ENCODE measurements at places on chromosomes 16 and 17. TPM values are rescaled to one million over a fixed set of nuclear protein-coding genes. Genes with fewer than 3 reads are reported as not detected.

KRT12 gene
- total RNA-seq, result not detected

VMP1 gene
- total RNA-seq, result 104 TPM

- DNase-seq, result no peak
Measured at GRCh38 chr17:50787106-50787505, 19.8 kb upstream of the ANKRD40CL start.

CNTNAP4 gene
- not detected for total RNA-seq

DNA sequence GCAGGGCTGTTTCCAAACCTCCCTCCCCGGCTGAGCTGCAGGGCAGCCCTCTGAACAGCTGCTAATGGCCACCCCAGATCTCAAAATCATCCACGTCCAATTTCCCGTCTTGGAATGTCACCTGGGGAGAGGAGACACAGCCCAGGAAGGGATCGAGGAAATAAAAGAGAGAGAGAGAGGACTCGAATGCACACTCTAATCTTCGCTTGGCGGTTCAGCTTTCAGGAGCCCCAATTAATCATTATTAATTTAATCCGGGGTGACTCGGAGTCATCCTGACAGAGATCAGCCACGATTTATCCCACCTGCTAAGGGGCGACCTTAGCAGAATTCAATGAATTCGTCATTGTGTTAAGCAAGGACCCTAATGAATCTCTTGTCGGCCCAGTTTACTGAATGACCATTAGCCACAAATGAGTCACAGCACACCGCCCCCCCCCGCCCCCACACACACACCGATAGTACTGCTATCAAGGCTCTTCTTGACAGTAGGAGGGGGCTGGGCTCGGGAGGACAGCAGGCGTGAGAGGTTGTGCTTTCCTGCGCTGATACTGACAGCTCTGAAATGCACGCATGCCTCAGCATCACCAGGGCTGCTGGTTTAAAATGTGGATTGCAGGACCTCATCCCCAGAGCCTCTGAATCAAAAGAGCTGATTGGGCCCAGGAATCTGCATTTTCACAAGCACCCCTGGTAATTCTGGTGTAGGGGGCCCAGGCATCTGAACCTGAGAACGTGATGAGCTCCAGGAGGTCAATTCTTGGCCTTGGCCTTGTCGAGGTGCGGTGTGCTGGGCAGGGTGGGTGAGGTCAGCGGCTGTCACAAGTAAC lies 190.0 kb upstream of the CIBAR2 start:
- no peak for DNase-seq

DNA sequence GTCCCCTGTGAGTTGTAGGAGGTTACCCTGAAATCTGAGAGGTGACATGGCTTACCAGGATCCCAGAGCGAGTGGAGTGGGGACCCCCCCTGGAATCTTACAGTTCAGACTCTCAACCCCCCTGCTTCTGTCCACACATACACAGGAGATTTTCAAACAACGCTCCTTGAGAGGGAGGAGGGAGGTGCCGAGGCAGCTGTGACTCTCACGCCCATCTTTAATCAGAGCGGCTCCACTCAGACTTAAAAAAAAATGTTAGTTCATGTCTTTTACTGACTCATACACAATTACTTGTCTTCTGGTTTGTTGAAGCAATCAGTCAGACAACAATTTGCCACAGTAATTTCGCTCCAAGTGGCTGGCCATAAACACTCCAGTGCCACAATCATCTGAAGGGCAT lies 15.4 kb upstream of the TMEM220 start:
- no peak for DNase-seq

GRCh38 chr17:39981766-39982375 lies 1.3 kb downstream of the PSMD3 start:
- no peak for DNase-seq

PRDM7 gene
- not detected for total RNA-seq

BCO1 gene
- total RNA-seq, result not detected

DNA sequence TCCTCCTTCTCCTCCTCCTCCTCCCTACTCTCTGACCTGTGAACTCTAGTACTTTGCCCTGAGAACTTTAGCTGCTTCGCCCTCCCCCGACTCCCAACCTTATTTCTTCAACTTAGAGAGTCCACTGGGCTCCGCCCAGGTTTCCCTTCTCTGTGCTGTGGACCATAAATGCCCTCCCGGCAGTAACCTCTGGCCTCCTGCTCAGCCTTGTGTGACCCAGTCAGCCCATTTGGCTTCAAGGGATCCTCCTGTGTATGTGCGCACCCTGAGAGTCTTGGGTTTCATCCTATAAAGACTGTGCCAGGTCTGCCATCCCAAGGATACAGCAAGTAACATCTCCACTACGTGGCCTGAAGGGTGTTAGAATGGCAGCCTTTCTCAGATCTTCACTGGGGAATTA lies 275.6 kb upstream of the C16orf82 start:
- DNase-seq, result no peak

GRCh38 chr16:88772871-88773811 lies 11.9 kb downstream of the PIEZO1 start:
- no peak for DNase-seq

GSG1L gene
- total RNA-seq, result not detected

- no peak for DNase-seq
Measured at GRCh38 chr16:14501331-14502255, 128.5 kb downstream of the PARN start.

CDH13 gene
- not detected for total RNA-seq

GRCh38 chr17:38871247-38872015 lies 1.6 kb downstream of the LASP1 start:
- peak; percentile 63 for DNase-seq

GRCh38 chr16:20774703-20775362 lies 11.0 kb downstream of the ACSM3 start:
- DNase-seq, result peak; percentile 26

LRRC37A2 gene
- total RNA-seq, result 10.5 TPM

KRT33A gene
- total RNA-seq, result not detected

DNA sequence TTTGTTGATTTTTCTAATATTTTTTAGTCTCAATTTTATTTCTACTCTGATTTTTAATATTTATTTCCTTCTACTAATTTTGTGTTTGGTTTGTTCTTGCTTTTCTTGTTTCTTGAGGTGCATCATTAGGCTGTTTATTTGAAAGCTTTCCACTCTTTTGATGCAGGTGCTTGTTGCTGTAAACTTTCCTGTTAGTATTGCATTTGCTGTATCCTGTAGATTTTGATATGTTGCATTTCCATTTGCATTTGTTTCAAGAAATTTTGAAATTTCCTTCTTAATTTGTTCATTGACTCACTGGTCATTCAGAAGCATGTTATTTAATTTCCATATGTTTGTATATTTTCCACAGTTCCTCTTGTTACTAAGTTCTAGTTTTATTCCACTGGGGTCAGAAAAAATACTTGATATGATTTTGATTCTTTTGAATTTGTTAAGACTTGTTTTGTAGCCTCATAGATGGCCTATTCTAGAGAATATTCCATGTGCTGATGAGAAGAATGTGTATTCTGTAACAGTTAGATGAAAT lies 43.1 kb upstream of the NACA2 start:
- no peak for DNase-seq

DNA sequence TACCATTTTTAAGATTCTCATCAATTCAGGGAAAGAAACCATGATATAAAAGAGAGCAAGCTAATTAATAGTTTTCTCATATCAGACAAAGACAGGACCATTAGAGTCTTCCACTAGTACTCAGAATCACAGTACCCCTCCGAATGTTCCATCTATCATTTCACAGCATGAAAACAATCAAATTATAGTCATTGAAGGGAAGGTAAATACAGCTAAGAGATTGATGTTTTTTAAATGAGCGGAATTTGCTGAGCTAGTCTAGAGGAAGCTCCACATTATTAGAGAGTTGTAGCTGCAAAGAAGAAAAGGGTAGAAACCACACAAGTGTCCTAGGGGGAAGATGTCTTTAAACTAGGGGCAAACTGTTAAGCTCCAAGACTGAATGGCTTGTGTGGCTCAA lies 808.9 kb downstream of the CDH11 start:
- no peak for DNase-seq

GRCh38 chr16:86499440-86499786 lies 10.9 kb upstream of the FOXF1 start:
- no peak for DNase-seq

IRX3 gene
- total RNA-seq, result 0.35 TPM

GRCh38 chr17:40901981-40902474 lies 17.0 kb upstream of the KRT20 start:
- DNase-seq, result no peak

- peak; percentile 47 for DNase-seq
Measured at GRCh38 chr17:42548070-42548837, 4.5 kb upstream of the HSD17B1 start.

CBLN1 gene
- not detected for total RNA-seq

DNA sequence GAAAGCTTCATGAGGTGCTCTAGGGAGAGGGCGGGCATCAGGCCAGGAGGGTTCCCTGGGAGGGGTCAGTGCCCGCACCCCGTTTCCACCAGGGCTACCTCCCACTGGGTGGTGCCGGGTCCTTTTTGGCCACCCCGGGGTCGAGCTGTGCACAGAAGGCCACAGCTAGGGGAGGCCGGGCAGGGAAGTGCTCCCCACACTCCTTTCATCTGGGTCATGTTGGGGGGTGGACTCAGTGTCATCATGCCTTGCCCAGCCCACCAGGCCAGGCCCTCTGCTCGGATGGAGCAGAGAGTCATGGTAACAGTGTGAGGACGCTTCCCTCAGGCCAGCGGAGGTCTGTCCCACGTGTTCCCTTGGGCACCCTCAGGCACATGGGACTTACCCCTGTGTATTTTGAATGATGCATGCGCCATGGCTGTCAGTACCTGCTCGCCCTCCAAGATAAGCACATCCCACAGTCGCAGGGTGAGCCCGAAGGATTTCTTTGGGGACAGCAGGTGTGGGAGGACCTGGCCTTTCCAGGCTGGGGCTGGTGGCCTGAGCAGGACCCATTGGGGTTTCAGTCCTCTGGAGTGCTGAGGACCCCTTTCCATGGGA lies 46.4 kb downstream of the TNFRSF13B start:
- no peak for DNase-seq

- no peak for DNase-seq
Measured at GRCh38 chr16:76926595-76926994, 264.4 kb upstream of the MON1B start.

GRCh38 chr16:89921702-89922476 lies 1.3 kb upstream of the TUBB3 start:
- DNase-seq, result no peak

SLFN12L gene
- total RNA-seq, result 98.4 TPM

MYH8 gene
- not detected for total RNA-seq

- no peak for DNase-seq
Measured at GRCh38 chr16:814974-815373, 14.4 kb upstream of the GNG13 start.

GRCh38 chr17:67411397-67411796 lies 34.3 kb downstream of the PITPNC1 start:
- no peak for DNase-seq

GRCh38 chr16:72072514-72073342 lies 9.7 kb downstream of the HPR start:
- DNase-seq, result no peak

FGF11 gene
- total RNA-seq, result 4.2 TPM

BAHCC1 gene
- total RNA-seq, result 0.82 TPM

- DNase-seq, result no peak
Measured at GRCh38 chr17:13509527-13509926, 92.2 kb downstream of the HS3ST3A1 start.

DNA sequence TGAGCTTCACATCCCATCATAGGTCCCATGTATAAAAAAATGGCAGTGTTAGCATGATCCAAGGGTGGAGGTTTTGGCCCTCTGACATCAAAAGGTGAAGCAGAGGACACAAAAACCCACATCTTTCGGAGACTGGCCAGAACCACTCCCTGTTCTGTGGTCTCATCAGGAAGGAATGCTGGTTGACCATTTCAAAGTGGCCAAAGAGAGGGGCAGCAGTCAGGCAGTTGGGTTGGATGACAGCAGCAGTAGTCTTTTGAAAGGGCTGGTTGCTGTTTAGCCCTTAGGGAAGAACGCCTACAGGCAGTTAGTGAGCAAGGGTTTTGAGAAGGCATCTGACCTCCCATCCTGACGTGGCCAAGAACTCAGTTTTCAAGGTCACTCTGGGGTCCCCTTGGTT lies 40.5 kb downstream of the LCMT1 start:
- DNase-seq, result no peak

ARHGDIG gene
- 1.6 TPM for total RNA-seq

DNA sequence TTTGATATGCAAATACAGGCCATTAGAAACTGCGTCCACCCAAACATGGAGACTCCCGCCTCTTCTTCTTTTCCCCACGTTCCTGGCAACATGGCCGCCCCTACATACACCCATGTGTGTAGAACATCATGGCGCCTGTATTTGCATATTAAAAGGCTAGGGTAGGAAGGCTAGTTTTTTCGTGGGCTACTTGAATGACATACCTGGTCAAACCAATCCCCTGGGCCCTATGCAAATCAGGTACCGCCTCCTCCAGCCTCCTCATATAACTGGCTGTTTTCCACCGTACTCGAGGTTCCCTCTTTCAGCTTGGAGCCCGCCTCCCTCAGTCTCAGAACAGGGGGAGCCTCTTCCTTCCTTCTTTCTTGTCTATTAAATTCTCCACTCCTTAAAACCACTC lies 840 bp upstream of the CD300LB start:
- DNase-seq, result no peak

DNA sequence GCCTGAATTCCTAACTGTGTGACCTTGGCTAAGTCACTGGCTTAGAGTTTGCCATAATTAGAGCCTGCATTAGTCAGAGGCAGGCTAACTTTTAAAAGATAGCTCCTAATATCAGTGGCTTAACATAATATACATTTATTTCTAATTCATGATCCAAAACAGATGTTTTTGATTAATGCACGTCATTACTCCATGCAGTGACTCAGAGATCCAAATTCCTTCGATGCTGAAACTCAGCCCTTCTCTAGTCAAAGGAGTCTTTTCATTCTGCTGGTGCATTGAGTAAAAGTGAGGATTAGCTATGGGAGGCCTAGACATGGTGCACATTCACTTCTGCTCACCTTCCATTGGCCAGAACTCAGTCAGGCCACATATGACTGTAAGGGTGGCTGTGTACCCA lies 49.8 kb downstream of the IRX3 start:
- no peak for DNase-seq

SCIMP gene
- 0.79 TPM for total RNA-seq

- DNase-seq, result no peak
Measured at GRCh38 chr17:48479014-48479402, 49.0 kb upstream of the SKAP1 start.

- DNase-seq, result no peak
Measured at GRCh38 chr17:6426356-6427101, 8.4 kb downstream of the AIPL1 start.

DNA sequence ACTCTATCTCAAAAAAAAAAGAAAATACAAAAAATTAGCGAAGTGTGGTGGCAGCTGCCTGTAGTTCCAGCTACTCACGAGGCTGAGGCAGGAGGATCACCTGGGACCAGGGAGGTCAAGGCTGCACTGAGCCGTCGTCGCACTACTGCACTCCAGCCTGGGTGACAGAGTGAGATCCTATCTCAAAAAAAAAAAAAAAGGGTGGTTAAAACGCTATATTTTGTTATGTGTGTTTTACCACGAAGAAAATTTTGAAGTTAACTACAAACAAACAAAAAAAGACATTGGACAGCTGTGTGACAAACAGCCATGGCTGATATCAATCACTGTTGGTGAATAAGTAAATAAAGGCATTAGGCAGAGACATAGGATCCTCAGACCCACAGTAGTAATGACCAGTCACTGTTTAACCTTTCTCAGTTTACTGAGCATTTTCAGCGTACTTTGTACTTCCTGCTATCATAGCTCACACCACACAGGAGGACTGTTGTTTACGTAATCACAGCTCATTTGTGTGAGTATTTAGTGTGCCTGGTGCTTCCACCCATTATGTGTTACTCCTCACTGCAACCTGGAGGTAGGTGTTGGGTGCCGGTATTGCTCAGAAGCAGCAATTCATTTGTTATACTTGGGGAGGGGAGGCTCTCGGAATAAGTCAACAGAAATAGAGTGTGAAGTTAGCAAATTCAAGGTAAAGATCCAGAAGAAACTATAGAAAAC lies 55.4 kb downstream of the COPRS start:
- no peak for DNase-seq

GRCh38 chr16:1102333-1102700 lies 6.3 kb upstream of the C1QTNF8 start:
- DNase-seq, result no peak
